ENCODE measurements at places on chromosomes 11 and 22. TPM values are rescaled to one million over a fixed set of nuclear protein-coding genes. Genes with fewer than 3 reads are reported as not detected.

DNA sequence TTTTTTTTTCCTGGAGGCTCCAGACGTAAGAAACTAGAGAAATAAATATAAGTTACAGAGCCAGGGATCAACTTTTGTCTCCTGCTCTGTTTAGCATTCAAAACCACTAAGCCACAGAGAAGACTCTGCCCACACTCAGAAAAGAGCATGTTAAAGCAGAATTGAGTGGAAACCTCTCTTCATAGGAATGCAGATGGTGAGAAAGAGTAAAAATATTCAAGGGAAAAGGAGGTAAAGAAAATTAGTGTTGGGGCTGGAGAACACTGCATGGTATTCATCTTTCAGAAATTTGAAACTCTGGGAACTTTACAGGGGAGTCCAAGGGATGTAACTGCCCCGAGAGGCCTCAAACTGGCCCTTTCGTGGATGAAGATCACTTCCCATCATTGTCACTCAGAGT lies 65.1 kb downstream of the CLMP start:
- no peak for DNase-seq

DNA sequence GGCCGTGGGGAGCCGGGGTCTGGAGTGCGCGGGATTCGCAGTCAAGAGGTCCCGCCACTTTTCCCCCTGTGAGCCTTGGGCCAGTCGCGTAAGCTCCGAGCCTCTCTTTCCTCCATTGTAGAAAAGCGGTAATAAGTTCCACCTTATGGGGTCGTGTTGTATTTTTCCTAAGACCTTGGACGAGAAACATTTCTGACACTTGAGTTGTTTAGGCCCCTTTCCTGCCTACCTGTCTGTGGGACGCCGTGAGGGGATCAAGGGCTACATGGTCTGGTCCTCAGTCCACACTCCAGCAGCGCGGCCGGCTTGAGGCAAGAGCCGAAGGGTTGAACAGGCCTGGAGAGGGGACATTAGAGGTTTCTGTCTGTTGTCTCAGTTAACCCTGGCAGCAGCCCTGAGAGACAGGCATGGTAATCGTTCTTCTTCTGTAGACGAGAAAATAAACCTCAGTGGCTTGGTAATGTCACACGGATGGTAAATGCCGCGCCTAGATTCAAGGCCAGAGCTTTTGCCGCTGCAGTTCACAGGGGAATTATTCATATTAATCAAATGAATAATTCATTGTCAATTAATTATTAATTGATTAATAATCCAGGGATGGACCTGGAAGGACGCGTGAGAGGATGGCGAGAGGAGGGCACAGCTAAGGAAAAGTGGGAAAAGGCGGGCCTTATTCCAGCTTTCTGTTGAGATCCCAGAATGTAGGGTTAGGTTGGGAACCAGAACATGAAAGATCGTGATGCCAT lies 545 bp downstream of the FEN1 start:
- peak; percentile 24 for DNase-seq

TTC36 gene
- total RNA-seq: 1.0 TPM

DNA sequence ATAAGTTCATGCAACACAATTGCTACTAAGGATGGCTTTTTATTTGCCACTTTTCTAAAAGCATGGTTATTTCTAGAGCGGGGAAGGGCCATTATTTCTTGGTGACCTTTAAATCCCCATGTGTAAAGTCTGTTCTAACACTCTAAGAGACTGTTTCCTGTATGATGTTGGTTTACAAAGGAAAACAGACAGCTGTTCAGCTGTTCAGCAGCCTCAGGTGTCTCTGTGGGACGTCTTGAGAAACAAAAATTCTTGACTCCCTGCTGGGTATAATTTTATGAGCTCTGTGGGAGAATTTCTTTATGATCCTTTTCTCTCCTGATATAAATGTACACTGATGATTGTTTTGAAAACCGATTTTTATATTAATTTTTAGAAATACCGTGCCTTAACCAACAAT lies 13.9 kb downstream of the MUC15 start:
- DNase-seq: no peak

DNA sequence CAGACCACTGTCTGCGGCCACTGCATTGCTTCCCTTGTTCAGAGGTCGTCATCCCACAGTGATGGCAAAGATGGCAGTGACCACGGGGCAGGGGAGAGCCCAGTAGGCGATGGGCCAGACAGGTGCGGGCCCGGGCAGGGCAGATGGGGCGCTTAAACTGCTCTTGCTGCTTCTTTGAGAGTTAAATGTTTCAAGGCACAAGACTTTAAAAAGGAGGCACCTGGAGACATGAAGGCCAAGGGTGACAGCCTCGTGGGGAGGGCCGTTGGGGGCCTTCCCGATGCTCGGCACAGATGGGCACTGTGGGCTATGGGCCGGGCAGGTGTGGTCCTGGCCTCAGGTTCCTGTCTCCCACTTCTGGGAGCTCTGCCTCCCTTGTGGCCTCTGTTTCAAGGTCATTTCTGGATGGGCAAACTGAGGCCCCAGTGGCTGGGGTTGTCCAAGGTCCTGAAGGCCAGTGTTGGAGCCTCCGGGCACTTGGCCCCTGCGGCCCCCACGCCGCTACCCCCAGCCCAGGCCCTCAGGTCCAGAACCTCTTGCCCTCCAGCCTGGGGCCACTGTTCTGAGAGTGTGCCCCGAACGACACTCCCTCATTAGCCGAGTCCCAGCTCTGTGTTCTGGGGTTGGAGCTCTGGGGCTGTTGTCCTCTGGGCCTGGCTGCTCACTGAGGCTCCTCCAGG lies 16.9 kb upstream of the CCDC188 start:
- DNase-seq: no peak

GRCh38 chr11:71500601-71501021 lies 26.5 kb upstream of the KRTAP5-7 start:
- no peak for DNase-seq

- DNase-seq: no peak
Observed at GRCh38 chr22:33707581-33707980, 212.7 kb downstream of the LARGE1 start.

- peak; percentile 30 for DNase-seq
Observed at GRCh38 chr22:38109371-38110001, 998 bp downstream of the BAIAP2L2 start.

TEX54 gene
- not detected for total RNA-seq

SOX10 gene
- 2.3 TPM for total RNA-seq

- DNase-seq: no peak
Observed at GRCh38 chr11:12238420-12238819, 128.0 kb downstream of the MICAL2 start.

OVOL1 gene
- 5.1 TPM for total RNA-seq

TRIM48 gene
- not detected for total RNA-seq

DNA sequence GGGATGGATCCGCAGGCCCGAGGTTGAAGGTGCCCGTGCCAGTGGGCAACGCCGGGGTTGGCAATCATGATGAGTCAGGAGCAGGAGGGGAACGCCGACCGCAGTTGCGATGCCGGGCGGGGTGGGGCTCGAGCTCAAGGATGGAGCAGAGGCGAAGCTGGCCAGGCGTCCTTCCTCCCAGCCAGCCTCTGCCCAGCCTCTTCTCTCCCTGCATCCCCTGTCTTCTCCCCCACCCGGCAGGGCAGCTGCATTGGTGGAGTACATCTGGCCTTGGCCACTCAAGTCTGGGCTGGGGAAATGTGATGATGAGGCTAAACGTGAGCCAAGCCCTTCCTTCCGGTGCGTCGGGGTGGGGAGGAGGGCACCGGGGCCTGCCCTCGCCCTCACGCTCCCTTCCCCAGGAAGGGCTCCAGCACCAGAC lies 3.9 kb downstream of the IFITM10 start:
- no peak for DNase-seq

- DNase-seq: no peak
Observed at GRCh38 chr22:49077036-49077393, 750.7 kb downstream of the BRD1 start.

NRGN gene
- total RNA-seq: 0.24 TPM

FAM180B gene
- not detected for total RNA-seq

DNA sequence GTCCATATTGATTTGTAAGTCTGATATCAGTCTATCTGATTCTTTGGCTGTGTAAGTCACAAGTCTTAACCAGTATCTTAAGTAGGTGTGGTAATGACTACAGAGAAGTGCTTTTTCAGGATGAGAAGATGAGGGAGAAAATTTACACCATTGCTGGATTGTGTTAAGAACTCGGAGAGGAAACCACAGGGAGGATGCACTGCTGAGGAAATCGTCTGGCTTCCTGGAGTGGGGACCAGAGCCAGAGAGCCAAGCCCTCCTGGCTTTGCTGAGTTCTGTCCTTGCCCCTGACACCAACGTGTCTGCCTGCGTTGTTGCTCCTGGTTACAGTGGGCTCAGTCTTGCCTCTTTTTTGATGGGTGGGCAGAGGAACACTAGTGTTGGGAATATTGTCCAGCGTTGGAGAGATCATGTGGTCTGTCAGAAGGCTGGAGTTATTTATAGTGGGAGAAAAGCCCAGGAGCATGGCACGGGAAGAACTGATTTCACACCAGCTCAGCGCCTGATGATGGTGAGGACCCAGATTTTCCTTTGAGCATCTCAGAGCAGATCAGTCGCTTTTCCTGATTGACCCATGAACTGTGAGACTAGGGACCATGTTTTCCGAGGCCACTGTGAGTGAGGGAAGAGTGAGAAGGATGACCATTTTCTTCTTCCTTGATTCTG lies 29.6 kb downstream of the MARK2 start:
- no peak for DNase-seq

GRCh38 chr11:111334532-111335502 lies 36.5 kb downstream of the POU2AF3 start:
- no peak for DNase-seq

MS4A14 gene
- total RNA-seq: not detected

GRCh38 chr11:83070731-83071566 lies 748 bp downstream of the RAB30 start:
- peak; percentile 57 for DNase-seq

GRCh38 chr11:7844521-7844920 lies 47.8 kb upstream of the OR5P2 start:
- DNase-seq: peak; percentile 32

PHRF1 gene
- 45.9 TPM for total RNA-seq

GAL3ST1 gene
- total RNA-seq: 13.3 TPM

DNA sequence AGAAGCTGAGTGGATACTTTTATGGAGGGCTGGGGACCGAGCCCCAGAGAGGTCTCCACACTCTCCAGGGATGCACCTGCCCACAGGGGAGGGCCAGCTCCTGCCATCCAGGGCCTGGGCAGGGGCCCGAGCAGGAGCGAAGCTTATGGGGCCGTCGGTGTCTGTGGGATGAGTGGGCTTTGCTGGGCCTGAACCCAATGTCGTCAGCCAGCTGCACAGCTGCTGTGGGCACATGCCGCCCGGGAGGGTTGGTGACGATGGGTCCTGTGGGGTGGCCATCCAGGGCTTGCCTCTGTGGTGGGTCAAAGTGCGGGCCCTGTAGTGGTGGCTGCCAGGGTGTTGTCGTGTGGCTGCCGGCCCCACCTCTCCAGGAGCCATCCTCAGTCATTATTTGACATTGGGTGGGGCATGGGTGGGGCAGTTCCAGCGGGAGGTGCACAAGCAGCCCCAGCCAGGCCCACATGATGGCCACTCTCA lies 447.1 kb downstream of the TBC1D22A start:
- no peak for DNase-seq

ARFGAP3 gene
- 17.7 TPM for total RNA-seq

DNA sequence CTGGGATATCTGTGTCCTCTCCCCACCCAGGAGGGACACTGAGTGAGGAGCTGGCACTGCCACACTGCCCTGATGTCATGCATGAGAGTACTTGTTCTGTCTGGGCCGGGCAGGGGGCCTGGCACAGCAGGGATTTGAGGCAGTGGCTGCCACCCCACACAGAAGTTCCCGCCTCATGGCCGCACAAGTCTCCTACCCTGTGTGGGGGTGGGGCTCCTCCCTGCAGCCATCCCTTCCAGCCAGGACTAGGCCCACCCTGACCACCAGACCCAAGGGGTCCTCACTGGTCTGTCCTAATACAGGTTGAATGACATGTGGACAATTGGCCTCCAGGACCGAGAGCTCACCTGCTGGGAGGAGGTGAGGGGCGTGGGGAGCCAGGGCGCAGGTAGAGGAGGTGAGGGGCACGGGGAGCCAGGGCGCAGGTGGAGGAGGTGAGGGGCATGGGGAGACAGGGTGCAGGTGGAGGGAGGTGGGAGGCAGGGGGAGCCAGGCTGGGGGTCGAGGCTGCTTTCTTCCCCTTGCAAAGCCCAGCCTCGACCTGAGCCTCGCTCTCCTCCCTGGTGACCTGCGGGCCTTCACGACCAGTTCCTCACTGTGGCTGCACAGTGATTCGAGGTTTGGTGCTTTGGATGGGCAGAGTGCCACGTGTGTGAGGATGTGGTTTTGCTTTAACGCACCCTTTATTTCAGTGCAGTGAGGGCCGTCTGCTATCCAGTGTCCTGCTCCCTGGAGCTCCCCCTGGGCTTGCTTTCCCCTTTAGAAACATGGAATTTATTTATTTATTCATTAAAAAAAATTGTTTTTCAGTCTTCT lies 7.4 kb downstream of the LZTR1 start:
- no peak for DNase-seq

- DNase-seq: no peak
Observed at GRCh38 chr11:11477695-11478420, 124.8 kb upstream of the CSNK2A3 start.

GRCh38 chr11:111454561-111455192 lies 57.5 kb downstream of the BTG4 start:
- DNase-seq: peak; percentile 88

GRCh38 chr11:34468209-34468841 lies 29.6 kb downstream of the CAT start:
- DNase-seq: peak; percentile 68

GRCh38 chr11:95175818-95176380 lies 55.1 kb downstream of the SESN3 start:
- no peak for DNase-seq

LRRC4C gene
- 0.35 TPM for total RNA-seq

- peak; percentile 48 for DNase-seq
Observed at GRCh38 chr11:119307219-119307618, 9.7 kb downstream of the MCAM start.

LRRC32 gene
- 0.89 TPM for total RNA-seq

FREY1 gene
- total RNA-seq: not detected

- peak; percentile 58 for DNase-seq
Observed at GRCh38 chr22:46250783-46251125, 661 bp upstream of the CDPF1 start.

All from GM23338 (cell line).